ENCODE measurements at places on chromosomes 16 and 17. TPM values are rescaled to one million over a fixed set of nuclear protein-coding genes. Genes with fewer than 3 reads are reported as not detected.

- peaks cover 11% of the 10 kb centered on the region for H3K36me3 ChIP-seq
- no peak overlapping the region for H3K27ac ChIP-seq
- no peak for DNase-seq
- no peaks in the 10 kb centered on the region for H3K4me1 ChIP-seq
- H3K27me3 ChIP-seq, result no peaks in the 10 kb centered on the region
Observed at GRCh38 chr16:87407511-87408112, 15.5 kb downstream of the MAP1LC3B start.

GRCh38 chr16:88077328-88078108, 126.3 kb downstream of the BANP start:
- H3K4me3 ChIP-seq, result no peak overlapping the region
- peaks cover 18% of the 10 kb centered on the region for H3K36me3 ChIP-seq
- DNase-seq, result no peak
- no peak overlapping the region for H3K27ac ChIP-seq
- no peaks in the 10 kb centered on the region for H3K4me1 ChIP-seq

- H3K27me3 ChIP-seq, result peaks cover 22% of the 10 kb centered on the region
- no peaks in the 10 kb centered on the region for H3K36me3 ChIP-seq
- DNase-seq, result no peak
- H3K27ac ChIP-seq, result no peak overlapping the region
- no peak overlapping the region for H3K4me3 ChIP-seq
Observed at GRCh38 chr16:54508351-54508750, 221.8 kb upstream of the IRX3 start.

The SLC22A31 gene
- 0.64 TPM for total RNA-seq

The COX6A2 gene
- total RNA-seq, result not detected

- no peaks in the 10 kb centered on the region for H3K27me3 ChIP-seq
- H3K4me3 ChIP-seq, result no peak overlapping the region
- DNase-seq, result no peak
Observed at GRCh38 chr16:30808146-30808545, 21.1 kb upstream of the ZNF629 start.

The C17orf50 gene
- total RNA-seq, result not detected

Measured in activated naive CD4-positive, alpha-beta T cell treated with anti-CD3 and anti-CD28 coated beads for 36 hours (primary cell).